ENCODE measurements at places on chromosomes 2 and 18. TPM values are rescaled to one million over a fixed set of nuclear protein-coding genes. Genes with fewer than 3 reads are reported as not detected.

GRCh38 chr18:68299906-68300305, 415.0 kb downstream of the TMX3 start:
- no peak for DNase-seq

DNA sequence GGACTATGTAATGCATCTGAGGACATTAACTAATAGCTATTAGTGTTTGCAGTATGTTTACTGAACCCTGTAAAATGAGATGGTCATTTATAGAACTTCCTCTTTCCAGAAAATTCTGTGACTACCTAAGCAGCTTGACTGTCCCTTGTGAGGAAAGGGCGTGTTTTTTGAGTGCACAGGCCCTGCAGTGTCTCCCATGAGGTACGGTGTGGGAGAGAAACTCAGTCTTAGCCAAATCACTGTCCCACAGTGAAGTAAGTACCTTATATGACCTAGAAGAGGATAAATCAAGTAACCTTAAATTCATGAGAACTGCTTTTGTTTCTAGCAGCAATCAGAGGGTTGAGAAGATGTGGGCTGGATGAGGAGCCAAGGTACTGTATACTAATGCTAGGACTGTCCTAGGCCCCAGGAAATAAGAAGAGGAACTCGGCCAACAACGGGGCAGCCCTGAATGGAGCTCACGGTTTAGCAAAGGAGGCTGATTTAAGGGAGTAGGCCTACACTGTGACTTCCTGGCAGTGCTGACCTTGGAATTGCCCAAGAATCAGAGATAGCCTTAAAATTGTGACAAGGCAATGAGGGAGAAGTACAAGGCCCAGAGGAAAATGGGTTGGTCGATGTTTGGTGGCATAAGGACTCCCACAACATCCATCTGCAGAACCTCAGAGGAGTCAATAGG, 103.5 kb upstream of the CTAGE1 start:
- DNase-seq = no peak

DNA sequence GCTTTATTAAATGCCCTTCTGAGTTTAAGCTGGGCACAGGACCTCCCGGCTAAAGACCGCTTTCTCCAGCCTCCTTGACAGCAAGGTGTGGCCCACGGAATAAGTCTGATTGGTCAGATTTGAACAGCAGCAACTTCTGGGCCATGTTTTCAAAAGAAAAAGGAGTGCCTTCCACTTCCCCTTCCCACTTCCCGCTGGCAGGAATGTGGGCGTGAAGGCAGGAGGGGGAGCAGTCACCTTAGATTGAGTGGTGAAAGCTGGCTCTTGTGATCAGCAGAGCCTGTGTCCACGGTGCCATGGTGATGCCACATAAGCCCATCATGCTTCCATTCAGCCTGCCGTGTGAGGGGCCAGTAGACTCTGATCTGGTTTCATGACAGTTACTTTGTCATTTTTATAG, 136.6 kb upstream of the GLI2 start:
- DNase-seq = no peak

DNA sequence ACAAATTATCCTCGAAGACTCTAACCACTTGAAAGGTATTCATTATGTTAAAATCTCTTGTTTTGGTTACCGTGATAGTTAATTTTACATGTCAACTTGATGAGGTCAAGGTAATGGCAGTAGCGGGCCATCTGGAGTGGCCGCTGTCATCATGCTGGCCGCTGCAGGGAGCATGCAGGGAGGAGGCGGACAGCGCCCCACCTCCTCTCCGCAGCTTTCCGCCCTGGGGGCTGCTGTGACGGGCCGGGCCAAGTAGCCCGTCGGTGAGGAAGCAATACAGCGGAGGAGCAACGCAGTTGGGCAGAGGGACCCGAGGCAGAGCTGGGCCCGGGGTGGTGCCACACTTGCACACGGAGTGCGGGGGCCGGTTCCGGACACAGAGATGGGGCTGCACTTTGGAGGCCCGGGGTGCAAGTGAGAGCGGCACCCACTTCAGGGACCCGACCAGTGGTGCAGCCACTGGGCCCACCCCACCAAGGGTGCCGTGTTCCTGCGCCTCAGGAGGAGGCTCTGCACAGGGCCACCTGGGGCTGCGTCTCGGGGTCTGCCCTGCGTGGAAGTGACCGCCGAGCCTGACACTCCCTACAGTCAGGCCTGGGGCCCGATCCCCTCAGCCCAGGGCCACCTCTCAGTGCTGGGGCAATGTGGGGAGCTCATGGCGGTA, 452.4 kb downstream of the LRATD1 start:
- DNase-seq = no peak

- no peak for DNase-seq
These were observed 1334.4 kb upstream of the CELF4 start for GRCh38 chr18:38900031-38900430.

DNA sequence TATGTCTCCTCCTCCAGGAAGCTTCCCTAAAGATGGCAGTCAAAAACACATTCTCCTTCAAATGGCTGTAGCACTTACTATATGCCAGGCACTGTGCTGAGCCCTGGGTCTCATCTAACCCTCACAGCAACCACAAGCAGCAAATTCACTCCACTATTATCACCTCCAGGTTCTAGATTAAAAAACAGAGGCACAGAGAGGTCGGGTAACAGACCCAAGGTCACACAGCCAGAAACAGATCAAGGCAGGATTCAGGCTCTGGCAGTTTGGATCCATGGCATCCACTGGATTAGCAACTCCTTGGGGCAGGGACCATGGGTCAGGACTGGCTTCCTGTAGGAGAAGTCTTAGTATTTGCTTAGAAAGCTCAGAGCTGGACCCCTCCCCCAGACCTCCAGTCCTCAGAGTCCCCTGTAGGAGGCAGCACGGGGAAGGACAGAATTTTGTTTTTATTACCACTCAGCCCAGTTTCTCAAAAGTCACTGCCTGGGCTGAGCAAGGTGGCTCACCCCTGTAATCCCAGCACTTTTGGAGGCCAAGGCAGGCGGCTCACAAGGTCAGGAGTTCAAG, 34.4 kb downstream of the ZFP36L2 start:
- no peak for DNase-seq

DNA sequence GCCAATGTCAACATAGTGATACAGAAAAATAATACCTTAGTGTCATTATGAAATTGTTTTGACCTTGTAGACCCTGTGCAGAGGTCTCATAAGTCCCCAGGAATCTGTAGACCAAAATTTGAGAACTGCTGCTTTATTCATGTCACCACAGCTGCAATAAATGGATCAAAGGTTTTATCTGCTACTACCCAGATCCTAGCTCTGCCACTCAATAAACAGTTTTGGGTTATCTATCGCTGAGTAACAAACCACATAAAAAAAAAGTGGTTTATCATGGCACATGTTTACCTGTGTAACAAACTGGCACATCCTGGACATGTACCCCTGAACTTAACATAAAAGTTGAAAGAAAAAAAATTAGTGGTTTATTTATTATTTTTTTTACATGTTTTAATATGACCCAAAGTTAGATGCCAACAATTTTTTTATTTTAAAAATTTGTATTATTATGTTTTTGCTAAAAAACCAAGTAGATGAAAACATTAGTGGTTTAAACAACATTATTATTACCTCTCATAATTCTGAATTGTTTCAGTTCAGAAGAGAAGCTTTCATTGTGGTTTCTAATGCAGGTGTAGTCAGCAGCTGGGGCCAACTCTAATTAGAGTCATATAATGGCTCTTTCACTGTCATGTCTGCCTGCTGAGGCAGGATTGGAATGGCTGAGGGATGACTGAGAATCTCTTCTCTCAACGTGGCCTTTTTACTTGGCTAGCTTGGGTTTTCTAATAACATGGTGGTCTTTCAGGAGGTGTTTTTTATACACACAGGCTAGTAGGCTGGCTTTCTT, 103.3 kb upstream of the SLC38A11 start:
- DNase-seq = no peak

- DNase-seq = no peak
These were observed 91.3 kb upstream of the SEC11C start for GRCh38 chr18:59048378-59048777.

DNA sequence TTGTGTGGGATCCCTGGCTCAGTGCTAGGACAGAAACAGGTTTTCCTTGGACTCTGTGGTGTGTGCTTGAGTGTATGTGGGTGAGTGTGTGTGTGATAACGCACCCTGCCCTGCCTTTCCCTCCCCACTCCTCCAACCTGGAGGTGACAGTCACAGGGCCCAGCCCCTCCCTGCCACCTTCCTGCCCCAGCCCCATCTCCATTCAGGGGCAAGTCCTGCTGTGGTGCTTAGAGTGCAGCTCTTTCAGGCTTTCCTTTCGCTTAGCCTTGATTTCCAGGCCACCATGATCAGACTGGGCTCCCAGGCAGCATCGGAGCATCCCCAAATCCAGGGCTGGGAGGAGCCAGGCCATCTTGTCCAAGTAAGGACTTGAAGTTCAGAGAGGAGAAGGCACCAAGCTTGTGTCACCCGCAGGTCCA, 185.2 kb downstream of the ZFP36L2 start:
- no peak for DNase-seq

DNA sequence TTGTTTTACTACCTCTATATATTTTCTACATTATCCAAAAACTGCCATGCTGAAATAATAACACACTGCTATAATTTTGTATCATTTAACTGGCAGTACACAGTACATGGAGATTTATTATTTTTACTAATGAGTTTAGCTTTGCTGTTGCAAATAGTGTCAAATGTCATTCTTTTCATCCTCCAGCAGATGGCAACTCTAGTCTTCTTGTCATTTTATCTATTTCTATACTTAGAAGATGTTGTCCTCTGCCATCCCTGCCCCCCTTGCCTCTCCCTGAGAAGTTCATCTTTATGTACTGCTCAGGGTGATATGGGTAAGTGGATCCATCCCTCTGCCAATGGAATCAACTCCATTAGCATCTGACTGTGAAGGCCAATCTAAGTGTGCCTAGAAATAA, 21.7 kb upstream of the LRRTM1 start:
- no peak for DNase-seq

DNA sequence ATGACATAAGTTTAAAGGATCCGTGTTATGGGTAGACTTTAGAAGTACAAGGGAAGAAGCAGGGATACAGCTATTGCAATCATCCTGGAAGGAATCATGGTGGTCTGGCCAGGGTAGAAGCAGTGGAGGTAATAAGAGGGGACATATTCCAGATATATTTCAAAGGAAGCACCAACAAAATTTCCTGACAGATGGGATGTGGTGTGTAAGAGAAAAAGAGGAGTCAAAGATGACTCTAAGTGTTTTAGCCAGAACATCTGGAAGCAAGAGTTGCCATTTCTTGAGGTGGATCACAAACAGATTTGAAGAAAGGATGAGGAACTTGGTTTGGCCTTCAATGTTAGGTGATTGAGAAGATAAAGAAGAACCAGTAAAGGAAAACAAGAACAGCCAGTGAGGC, 133.1 kb upstream of the CTAGE1 start:
- DNase-seq = no peak

GRCh38 chr2:220154304-220154703, 526.9 kb downstream of the SLC4A3 start:
- DNase-seq = no peak

DNA sequence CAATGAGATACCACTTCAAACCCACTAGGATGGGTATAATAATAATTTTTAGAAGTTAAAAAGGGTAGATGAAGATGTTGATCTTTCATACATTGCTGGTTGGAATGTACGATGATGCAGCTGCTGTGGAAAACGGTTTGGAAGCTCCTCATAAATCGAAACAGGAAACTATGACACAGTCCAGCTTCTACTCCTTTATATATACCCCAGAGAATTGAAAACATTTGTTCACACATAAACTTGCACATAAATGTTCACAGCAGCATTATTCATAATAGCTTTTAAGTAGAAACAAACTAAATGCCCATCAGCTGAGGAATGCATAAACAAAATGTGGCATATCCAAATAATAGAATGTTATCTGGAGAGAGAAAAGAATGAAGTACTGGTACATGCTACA, 95.0 kb downstream of the STRADB start:
- DNase-seq = no peak

DNA sequence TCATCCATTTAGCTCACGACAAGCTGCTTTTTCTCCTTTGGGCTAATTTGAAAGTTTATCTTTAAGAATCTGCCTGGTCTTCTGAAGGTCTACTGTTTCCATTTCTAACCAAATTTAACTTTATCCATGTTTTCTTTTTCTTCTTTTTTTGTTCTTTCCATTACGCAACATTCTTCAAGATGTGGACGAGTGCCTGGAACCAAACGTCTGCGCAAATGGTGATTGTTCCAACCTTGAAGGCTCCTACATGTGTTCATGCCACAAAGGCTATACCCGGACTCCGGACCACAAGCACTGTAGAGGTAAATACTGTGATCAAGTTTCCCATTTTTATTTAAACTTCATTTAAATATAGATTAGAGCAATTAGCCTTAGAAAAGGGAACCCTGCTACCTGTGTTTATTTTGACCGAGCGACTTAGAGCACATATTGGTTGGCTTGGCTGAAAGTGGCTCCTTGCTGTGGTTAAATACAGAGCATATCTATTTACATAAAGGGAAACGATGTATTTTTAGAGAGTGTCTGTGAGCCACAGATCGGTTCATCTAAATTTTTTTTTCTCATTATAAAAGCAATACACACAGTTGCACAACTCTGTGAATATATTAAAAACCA, 183.4 kb upstream of the RASGRP3 start:
- DNase-seq = no peak

PUS10 gene
- total RNA-seq = 7.0 TPM

FOXD4L1 gene
- 0.42 TPM for total RNA-seq

RESP18 gene
- not detected for total RNA-seq

SLC25A52 gene
- total RNA-seq = not detected

PSMA8 gene
- total RNA-seq = 0.75 TPM

COQ10B gene
- 31.7 TPM for total RNA-seq
